Epithelial cell of prostate (primary cell): ENCODE measurements at places on chromosomes 2 and 18.

GRCh38 chr2:204337638-204338037 is 207.6 kb upstream of the PARD3B start:
- DNase-seq = no peak

GRCh38 chr18:28147674-28148171 is 29.2 kb downstream of the CDH2 start:
- DNase-seq = no peak

DNA sequence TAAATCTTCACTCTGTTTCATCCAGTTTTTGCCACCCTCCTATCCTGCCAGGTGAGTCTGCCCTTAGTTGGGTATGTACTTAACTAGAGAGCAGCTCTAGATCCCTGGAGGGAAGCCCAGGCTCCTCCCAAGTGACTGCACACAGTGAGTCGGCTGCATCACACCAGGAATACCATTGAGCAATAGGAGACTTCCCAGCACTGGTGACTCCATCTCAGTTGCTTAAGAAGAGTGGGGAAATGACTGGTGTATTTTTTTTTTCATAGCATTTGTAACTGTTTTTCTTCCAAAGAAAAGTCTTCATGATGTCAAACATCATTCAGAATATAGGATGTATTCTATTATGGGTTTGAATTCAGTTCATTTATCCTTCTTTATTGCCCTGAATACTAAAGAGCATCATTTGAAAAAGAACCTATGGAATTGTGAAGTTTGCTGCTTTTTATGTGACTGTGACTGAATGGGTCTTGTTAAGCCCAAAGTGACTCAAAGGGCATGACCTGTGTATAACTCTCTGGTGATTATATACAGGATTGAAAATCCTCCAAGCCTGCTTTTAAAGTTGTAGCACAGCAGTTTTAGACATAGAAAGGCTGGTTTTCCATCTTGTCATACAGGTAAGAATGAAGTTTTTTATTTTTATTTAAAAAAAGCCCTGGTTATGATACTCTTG is 84.3 kb downstream of the MAP3K20 start:
- peak; percentile 98 for DNase-seq

- DNase-seq = no peak
Measured at GRCh38 chr2:20638646-20639430, 12.1 kb downstream of the HS1BP3 start.

- no peak for DNase-seq
Measured at GRCh38 chr2:225025917-225026571, 16.2 kb downstream of the DOCK10 start.

DNA sequence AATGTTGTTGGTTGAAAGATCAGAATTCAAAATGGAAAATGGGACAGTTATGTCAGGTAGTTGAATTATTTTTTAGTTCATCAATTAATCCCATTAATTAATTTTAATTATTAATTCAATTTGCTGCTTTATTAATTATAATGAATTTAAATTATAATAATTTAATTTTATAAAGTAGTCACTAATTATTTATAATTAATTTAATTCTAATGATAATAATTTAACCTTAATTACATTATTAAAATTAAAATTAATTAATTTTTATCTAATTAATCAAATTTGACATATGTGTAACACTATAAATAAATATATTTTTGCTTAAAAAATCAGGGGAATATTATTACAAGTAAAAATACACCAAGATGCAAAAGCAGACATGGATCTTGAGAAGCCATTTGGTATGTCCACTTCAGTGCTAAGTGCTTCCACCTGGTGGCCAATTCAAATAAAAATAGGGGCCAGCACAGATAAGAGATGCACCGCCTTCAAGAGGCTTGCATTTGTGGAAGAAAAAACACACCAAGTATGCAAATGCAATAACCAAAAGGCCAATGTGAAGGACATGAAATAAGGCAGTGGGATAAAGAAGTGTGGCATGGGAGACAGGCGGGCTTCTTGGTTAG is 73.2 kb downstream of the MBP start:
- no peak for DNase-seq

DNA sequence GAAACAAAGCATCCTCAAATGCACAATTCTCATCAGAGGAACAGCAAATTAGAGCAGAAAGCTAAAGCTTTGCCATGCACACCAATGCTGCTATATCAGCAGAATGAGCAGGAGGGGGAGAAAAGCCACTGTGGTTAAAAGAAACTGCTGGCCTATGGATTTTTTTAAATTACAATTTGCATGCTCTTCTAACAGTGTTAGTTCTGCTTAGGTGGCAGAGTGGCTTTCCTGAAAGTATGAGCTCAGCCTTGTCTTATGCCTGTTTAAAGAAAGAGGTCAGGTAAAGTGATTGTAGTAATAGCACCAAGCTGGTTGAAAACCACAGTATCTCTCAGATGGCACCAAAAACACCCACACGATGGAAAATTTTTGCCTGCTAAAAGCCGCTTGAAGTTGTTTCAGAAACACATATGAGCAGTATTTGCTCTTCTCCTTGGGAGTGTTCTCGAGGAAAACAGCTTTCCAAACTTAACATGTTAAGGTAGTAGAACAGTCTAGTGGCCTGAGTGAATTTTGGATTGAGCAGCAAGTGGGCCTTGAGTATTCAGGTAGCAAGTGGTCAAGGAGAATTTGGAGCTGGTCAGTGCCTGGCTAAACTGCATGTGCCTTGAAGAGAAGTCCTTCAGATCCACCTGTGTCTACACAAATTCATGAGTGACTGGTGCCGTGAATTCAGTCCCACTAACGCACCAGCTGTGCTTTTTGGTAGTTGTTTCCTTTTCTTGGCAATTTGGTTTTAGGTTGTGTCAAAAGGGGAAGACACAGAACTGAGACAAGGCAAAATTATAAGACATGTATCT is 19.6 kb upstream of the NDUFV2 start:
- no peak for DNase-seq

DNA sequence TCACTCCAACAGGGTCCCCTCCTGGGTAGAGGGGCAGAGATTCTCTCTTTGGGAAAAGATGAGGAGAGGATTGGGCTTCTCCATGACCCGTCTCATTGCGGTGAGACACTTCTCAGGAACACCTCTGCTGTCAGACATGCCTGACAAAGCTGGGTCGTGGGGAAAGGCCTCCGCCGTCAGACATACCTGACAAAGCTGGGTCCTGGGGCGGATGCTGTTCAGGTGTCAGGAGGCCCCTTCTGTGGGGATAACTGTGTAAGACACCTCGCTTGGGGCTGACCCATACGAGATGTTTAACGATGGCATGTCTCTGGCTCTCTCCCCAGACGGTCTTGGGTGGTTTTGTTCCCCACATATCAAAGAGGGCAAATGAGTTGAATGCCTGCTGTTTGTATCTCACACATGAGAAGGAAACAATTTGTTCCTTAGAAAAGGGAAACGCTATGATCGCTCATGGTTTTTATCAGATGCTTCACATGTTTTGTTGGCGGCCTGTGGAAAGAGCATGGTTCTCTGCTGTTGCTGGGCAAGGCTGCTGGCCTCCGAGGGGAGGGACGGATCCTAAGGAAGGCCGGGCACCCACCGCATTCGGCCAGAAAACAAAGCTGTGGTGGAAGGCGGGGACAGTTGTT is 40.8 kb upstream of the PXDN start:
- DNase-seq = no peak

- DNase-seq = no peak
Measured at GRCh38 chr18:22737054-22737453, 196.1 kb upstream of the RBBP8 start.
